ENCODE measurements at places on chromosomes 6 and 20. TPM values are rescaled to one million over a fixed set of nuclear protein-coding genes. Genes with fewer than 3 reads are reported as not detected.

DNA sequence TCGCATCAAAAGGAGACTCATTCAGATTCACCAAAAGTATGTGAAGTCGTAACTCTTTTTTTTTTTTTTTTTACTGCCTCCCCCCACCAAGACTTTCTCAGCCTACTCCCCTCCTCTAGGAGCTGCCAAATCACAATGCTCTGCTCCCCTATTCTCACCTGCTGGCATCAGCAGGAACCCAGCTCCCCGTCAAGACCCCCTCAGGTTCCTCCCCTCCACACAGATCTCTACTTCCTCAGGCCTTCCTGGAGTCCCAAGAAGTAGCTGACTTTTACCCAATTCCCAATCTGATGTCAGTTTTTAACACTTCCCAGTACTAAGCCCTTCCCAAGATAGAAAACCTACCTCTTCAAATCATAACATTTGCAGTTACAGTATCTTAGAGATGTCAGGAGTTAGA, 39.3 kb downstream of the ARHGAP18 start:
- DNase-seq: peak; percentile 30

GRCh38 chr20:40307268-40307667, 381.8 kb downstream of the MAFB start:
- no peak for DNase-seq

DNA sequence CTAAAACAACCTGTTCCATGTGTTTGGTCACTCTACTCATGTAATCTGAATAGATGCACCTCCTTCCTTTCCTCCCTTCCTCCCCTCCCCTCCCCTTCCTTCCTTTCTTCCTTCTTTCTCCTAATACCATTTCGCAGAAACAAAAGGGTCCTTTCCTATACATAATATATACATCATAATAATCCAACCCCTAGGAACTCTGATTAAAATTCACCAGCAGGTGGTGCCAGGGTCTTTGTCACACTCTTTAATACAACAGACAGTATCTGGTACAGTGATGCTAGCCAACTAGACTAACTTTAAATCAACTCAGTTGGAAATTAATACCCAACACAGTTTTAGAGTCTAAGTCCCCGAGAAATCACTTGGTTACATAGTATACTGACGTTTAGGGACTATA, 181.2 kb upstream of the SHLD1 start:
- DNase-seq: no peak

GRCh38 chr6:7166410-7167293, 58.9 kb downstream of the RREB1 start:
- DNase-seq: no peak

DNA sequence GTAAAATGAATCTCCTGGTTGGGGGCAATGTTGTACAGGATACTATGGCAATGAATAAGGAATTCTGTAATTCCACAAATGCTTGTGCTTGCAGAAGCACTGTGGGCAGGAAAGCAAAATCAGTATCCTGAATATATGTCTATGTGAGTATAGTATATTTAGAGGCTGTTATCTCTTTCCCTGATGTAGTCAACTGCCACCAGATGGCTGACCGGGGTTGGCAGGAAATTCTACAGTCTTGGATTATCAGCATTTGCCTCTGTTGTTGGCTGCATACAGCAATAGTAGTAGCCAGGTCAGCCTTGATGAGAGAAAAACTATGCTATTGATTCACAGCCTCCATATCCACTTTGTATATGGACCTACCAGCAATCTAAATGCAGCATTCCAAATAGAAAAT, 425.1 kb upstream of the JAG1 start:
- DNase-seq: no peak

Gene PRIM2
- total RNA-seq: 69.2 TPM

DNA sequence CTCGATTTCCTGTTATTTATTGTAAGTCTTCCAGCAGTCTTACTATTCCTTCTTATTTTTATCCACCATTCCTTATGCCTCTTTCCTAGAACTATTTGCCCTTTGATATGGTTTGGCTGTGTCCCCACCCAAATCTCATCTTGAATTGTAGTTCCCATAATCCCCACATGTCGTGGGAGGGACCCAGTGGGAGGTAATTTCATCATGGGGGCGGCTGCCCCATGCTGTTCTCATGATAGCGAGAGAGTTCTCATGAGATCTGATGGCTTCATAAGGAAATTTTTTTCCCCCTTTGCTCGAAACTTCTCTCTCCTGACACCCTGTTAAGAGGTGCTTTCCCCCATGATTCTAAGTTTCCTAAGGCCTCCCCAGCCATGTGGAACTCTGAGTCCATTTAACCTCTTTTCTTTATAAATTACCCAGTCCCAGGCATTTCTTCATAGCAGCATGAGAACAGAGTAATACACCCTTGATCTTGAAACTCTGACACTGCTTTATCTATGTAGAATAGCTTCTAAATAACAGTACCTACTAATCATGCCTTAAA, 48.8 kb downstream of the PLN start:
- no peak for DNase-seq

Gene PSORS1C2
- 0.07 TPM for total RNA-seq

DNA sequence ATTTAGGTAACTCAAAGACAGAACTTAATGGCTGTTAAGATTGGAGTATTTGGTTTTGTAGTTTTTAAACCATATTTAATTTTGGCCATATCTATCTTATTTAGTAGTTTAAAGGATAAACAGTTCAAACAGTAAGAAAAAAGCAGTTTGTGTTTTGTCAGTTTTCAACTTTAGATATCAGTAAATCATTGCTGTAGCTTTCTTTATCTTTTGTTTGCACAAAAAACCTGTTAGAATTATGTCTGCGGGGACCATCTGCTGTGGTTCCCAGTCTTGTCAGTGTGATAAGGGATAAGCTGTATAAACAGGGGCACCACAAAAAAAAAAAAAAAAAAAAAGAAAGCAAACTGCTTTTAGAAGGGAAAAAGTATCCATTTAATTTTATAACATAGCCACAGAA, 40.9 kb downstream of the CDKAL1 start:
- DNase-seq: no peak

DNA sequence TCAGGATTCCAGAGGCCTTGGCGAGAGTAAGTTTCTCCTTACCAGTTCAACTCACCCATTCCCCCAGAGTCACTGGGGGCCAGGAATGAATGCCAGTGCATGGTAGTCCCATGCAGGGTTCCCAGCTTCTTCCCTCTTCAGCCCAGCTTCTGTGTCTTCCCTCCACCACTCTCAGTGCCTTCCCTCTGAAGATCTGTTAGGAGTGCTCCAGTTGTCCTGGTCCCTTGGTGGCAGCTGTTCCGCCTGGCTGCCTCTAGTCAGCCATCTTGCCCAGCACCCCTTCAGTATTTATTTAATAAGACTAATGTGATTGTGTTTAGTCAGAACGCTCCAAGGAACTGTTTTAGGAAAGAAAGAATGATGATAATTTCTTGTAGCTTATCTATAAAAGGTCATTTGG, 23.1 kb downstream of the FIG4 start:
- no peak for DNase-seq

- peak; percentile 89 for DNase-seq
These were observed 569 bp downstream of the TCEA2 start for GRCh38 chr20:64063389-64064144.

- DNase-seq: no peak
These were observed 412.8 kb downstream of the CD83 start for GRCh38 chr6:14530385-14530784.

Data from H7 (cell line).